Amniotic epithelial cell (primary cell): ENCODE measurements at places on chromosomes 2 and 18.

DNA sequence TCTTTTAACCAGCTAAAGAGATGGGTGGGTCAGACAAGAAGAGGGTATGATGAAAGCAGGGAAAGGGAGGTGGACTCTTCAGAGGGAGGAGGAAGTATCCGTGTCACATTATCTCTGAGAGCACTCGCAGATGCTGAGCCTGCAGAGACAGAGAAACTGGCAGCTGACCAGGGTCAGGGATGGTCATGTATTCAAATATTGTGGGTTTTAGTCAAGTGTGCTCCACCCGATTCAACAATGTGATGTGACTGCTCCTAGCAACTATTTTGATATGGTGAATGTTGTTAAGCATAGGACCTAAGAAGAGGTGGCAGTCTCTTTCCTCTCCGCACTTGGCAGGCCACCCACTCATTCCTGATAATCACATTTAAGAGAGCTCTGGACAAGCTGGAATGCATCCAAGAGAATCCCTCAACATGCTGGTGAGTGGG, 1.3 kb upstream of the CLIP4 start:
- peak; percentile 55 for DNase-seq

DNA sequence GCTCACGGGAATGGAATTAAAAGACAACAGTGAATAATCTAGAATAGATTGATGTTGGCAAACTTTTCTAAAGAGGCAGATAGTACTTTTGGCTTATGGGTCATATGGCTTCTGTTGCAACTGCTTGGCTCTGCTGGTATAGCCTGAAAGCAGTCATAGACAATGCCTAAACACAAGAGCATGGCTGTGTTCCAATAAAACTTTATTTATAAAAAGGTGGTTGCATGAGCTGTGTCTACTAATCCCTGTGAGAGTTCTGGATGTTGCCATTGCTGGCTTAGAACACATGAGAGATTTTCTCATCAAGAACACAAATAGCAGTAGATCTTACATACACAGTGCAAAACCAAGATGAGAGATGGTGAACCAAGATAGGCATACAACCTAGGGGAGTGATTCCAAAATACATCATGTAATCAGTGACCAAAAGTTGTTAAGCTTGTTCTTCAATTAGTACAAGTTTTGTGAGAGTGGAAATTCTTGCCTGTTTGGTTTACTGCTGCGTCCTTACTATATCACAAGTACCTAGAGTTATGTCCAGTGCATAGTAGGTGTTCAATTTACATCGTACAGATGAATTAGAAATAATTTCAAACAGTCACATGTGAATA, 380.0 kb downstream of the METTL4 start:
- DNase-seq = no peak

- DNase-seq = no peak
Observed at GRCh38 chr18:10089881-10090280, 176.1 kb downstream of the VAPA start.

GRCh38 chr2:57432528-57432927, 614.1 kb upstream of the VRK2 start:
- no peak for DNase-seq

DNA sequence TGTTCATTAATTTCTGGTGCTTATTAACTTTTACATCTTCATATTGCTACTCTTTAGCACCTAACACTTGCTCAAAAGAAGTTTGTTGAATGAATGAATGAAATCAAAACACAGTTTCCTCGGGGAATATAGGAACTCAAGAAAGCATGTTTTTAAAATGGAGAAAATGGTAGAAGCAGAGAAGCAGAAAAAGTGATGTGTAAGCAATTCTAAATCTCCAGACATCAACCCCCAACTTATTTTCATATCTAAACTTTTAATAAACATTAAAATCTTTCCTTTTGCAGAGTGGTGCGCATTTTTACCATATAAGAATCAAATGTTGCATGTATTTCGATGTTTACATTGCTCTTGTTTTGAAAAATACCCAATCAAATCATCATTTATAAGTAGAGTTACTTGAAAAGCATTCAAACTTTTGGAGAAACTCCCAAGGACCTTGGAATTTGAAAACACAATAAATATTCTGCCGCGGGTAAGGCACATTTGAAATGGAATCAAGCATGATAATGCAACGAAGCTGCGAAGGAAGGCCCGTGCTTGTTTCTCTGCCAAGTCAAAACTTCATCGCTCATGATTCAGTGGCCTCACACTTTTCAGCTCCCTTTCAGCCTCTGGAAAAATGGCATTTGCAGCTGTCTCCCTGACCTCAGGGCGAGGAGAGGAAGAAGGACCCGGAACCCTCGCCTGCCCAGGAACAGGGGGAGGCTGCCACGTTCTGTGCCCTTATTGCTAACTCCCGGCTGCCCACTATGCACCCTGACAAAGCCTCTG, 26.7 kb upstream of the SMIM21 start:
- DNase-seq = no peak

DNA sequence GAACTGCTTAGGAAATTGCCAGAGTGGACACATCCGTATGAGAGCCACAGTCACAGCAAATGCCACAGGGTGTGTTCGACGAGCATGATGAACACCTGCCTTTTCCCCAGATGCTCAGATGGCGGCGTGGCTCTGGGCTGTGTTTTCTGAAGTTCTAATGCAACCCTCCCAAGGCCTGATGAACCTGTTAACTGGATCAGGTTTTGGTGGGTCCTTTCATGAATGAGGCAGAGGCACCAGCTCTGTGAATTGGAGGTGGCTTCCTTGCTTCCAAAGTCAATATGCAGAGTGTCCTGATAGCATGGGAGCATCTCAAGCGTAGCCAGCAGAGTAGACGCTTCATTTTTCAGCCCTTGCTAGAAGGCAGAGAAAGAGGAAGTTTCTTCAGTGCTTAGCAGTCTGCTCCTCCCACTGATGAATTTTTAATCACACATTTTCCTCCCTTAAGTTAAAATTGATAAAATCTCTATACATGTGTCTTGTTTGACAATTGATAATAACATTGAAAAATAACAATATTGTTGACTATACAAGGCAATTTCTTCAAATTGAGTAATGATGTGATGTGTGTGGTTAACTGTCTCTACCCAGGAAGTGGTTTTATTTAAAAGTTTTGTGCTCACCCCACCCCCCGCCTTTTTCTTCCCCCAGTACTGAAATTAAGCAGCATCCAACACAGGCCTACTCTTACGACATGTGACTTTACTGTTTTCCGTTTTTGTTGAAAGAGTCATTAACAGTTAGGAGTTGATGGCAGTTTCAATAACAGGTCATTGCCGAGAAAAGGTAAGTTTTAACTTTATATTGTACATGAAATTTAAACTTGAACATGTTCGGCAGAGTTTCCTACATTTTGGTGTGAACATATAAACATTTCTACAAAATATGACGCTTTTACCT, at the start of gene ARHGAP15:
ARHGAP15 (plus strand) TSS at position 739 of the 900 bp plus-strand sequence.
- DNase-seq = no peak

DNA sequence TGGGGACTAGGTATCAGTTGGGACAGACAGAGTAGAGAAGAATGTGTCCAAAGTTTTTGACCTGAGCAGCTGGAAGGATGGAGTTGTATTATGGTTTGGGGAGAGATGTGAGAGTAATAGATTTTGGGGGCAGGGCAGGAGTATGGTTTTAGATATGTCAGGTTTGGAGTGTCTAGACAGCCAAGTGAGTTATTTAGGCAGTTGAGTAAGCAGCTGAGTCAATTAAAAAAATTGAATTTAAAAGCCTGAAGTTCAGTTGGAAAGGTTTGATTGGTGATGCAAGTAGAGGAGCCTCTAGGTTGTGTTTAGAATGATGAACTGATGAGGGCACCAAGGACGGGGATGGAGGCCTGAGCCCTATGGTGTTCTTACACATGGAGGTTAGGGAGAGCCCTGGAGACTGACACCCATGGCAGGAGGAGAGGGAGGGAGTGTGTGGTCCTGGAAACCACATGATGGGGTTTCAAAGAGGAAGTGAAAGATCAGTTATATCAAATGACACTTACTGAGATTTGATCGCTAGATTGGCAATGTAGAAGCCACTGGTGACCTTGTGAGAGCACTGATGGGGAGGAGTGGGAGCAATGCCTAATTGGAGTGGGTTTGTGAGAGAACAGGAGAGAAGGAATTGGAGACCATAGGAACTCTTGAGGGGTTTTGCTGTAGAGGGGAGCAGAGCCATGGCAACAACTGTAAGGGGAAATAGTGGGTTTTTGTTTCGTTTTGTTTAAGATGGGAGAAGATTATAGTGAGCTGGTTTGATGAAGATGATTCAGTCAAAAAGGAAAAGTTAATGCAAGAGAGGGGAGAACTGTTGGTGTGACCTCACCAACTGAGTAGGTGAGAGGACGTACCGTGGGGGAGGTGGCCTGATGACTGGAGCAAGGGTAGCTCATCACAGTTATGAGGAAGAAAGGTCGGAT, 10.3 kb downstream of the ITGA6 start:
- no peak for DNase-seq

DNA sequence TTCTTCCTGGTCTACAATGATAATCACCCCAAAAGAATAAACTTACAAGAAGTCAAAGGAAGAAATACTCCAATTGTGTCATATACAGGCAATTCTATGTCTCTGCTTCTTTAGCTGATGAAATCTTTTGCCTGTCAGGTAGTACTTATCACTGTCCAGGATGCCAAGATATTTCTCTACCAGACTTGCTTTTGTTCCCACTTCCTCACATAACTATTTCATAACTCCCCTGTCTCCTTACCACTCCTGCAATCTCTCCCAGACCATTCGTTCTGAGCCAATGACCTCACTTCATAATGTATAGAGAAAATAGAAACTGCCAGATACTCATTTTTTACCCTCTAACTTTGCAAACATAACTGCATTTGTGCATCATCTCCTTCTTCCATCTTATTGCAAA, 39.1 kb downstream of the HNMT start:
- DNase-seq = peak; percentile 78
